ENCODE measurements at places on chromosomes 2 and 18.

GRCh38 chr2:143513081-143513480 lies 383.9 kb downstream of the ARHGAP15 start:
- DNase-seq, result peak; percentile 76

GRCh38 chr2:204479557-204479956 lies 65.7 kb upstream of the PARD3B start:
- peak; percentile 25 for DNase-seq

DNA sequence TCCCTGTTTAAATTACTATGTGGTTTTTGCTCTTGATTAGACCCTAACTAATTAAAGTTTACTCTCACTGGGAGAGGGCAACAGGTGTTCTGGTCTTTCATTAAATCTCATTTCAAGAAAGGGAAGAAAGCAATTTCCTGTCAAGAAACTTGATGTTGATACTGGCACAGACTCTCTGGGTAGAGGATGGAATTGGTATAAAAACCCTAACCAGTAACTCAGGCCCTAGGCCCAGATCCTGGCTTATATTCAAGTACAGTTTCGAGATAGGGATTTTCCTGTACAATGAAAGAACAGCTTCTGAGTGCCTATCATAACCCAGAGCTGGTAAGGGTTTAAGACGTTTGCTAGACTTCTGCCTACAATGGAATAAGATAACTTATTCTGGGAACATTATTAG lies 61.6 kb upstream of the ACYP2 start:
- no peak for DNase-seq

DNA sequence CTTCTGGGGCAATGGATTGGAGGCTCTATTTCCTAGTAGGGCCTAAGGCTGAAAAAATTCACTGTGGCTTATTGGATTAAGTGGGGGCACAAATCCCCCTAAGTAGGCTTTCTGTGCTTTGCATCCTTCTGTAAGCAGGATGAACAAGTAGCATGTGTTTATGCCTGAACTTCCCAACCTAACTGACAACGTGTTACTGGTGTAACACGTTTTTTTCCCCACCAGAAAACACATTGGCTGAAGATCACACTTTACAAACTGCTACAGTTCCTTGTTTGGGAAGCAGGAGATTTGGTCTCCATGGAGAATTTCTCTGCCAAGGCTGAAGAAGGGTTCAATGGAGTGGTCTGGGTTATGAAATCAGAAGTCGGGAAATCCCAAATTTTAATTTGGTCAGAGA lies 7.2 kb upstream of the ITGA6 start:
- no peak for DNase-seq

- peak; percentile 7 for DNase-seq
Observed at GRCh38 chr2:163469561-163469962, 266.2 kb downstream of the FIGN start.

DNA sequence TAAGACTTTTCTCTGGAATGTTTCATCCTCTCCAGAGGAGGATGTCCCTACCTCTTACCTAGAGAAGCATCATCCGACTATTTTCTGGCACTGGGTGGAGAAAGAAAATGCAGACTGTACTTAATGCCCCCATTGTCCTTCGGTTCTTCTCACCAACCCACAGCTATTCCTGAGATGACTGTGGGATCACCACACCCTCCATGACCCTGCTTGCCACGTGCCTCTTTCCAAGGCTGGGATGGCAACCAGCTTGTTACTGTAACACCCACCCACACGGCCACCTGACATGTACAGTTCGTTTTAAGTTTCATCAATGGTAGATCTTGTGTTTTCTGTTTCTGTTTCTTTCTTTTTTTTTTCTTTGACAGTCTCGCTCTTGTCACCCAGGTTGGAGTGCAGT lies 365.2 kb downstream of the FBXO15 start:
- DNase-seq, result no peak

GRCh38 chr2:214737188-214737587 lies 72.3 kb downstream of the BARD1 start:
- DNase-seq, result no peak

DNA sequence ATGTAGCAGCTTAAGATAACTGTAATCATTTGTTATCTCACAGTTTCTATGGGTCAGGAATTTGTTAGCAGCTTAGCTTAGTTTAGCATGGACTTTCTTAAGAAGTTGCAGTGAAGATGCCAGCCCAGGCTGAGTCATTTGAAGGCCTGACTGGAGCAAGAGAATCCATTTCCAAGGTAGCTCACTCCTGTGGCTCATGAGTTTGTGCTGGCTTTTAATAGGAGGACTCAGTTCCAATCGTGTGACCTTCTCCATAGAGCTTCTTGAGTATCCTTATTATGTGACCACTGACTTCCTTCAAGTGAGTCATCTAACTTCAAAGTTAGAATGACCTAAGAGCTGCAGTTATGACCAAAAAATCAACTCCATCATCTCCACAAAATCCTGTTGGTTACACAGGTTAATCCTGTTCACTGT lies 1.4 kb downstream of the GPATCH11 start:
- DNase-seq, result peak; percentile 79

- peak; percentile 80 for DNase-seq
Observed at GRCh38 chr2:171244970-171245782, 84.5 kb upstream of the TLK1 start.

DNA sequence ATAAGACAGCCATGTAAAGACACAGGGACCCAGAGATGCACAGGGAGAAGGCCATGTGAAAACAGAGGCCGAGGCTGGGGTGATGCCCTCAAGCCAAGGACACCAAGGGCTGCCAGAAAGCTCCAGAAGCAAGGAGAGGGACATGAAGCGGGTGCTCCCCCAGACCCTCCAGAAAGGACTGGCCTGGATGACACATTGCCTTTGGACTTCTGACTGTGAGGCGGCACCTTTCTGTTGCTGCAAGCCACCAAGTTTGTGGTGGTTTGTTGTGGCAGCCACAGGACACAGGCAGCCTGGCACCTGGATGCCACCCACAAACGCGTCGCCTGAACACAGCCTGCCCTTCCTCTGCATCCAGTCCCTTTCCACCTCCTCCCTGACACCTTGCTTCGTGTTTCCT lies 67.1 kb downstream of the RHOB start:
- DNase-seq, result no peak

Data from GM23248 (cell line).